ENCODE measurements at places on chromosomes 11 and 22.

DNA sequence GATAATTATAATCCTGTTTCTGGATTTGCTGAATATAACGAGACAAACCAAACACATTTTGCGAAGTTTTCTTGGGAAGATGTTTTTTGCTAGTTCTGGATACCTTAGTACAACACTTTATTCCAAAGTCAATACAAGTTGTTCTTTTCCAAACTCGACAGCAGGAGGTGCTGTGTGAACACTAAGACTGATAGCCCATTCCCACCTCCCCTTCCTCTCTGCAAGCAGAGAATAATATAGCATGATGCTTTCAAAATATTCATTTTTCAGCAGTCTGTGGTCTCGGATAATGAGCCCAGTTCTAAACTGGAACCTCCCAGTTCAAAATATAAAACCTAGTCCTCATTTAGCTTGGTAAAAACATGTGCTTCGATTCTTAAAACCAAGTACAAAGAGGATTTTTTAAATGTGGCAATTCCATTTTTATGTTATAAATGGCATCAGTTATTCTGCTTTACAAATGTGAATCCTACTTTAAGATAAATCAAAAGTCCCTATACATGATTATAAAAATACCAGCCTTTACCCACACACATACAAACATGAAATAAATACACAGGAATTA is 129.1 kb downstream of the DCDC1 start:
- DNase-seq = no peak

- DNase-seq = no peak
These were observed 17.7 kb upstream of the ANKRD42 start for GRCh38 chr11:83175815-83176214.

GRCh38 chr11:91156041-91156440 is 933.2 kb upstream of the CHORDC1 start:
- DNase-seq = no peak

DNA sequence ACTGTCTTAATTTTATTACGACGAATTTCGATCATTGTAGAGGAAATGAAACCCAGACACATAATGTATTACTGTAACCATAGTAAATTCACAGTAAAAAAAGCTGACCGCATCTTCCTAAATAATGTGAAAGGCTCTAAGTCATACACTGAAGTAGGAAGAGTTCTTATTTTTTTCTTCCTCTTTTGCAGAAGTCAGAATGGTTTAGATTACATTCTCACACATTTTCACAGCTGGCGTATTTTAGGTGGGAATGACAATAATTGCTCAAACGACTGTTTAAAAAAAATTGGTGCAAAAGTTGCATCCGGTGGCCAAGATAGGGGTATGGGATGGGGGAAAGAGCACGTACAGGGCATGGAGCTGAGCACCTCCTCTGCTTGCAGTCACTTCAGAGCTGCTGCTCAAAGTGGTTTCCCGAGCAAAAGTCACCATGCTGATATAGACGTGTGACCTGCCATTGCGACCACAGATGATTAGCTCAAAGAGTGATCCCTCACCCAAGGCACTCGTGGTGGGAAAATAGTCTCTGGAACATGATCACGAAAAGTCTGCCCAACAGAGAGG is 35.3 kb downstream of the MMP13 start:
- no peak for DNase-seq

DNA sequence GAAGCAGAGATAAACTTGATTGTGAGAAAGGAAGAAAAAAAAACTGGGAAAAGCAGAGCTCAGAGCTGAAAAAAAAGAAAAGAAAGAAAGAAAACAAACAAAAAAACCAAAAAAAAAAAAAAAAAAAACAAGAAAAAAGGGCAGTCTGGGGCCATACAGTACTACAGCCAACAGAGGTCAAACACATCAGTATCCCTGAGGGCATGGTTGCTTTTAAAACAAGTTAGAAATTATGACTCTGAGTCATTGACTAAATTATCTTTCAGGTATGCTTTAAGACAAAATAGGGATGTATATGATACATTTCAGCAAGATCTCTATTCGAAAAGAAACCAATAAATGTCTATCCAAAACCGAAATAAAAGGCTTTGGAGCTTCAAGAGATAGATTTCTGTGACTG is 37.1 kb upstream of the TLCD5 start:
- no peak for DNase-seq

- no peak for DNase-seq
These were observed 198.5 kb downstream of the BRD1 start for GRCh38 chr22:49629261-49629570.

DNA sequence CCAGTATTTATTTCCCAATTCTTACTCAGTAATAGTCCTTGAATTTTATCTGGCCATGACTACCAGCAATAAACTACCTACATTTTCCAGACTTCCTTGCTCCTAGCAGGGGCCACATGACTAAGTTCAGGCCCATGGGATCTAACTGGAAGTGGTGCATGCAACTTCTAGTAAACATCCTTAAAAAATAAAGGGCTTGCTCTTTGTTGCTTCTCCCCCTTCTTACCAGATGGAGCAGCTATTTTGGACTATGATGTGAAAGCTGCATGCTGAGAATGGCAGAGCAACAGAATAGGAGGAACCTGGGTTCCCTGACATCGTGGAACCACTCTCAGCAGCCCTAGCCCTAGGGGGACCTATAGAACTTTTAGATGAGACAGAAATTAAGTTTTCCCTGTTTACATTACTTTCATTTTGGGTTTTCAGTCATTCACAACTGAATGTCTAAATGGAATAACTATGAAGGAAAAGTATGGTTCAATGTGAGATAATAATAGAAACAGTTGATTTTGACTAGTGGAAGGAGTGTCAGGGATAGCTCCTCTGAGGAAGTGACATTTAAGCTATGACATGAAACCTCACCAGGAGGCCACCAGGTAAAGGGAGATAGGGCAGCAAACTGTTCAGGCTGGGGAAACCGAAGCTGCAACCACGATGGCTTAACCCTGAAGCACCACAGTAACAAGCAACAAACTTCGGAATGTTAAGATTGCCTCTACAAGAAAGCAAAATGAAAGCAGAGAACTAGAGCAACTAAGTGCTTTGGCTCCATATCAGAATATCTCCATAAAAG is 48.9 kb downstream of the PHF21A start:
- DNase-seq = no peak

DNA sequence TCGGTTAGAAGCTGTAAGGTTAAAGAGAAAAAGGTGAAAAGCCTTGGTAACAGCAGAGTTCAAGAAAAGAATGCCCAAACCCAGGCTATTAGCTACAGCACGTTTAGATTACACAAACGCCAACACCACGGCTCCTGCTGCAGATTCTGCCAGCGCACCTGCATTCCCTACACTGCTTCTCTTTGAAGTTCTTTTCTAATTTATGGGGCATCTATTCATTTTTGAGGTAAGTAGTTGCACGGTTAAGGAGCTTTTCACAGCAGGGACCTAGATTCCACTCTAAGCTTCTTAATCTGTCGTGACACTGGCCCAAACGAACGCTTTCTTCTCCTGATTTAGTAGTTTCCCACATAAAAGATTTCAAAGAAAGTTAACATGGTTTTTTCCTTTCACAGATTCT is 38.0 kb upstream of the CHKA start:
- no peak for DNase-seq

GRCh38 chr11:101438126-101438525 is 145.7 kb downstream of the TRPC6 start:
- DNase-seq = no peak

- DNase-seq = no peak
These were observed 60.2 kb upstream of the CRTAM start for GRCh38 chr11:122778148-122778547.

- no peak for DNase-seq
These were observed 25.3 kb downstream of the UEVLD start for GRCh38 chr11:18563090-18563730.

- DNase-seq = no peak
These were observed 26.0 kb downstream of the SLC22A6 start for GRCh38 chr11:62958547-62959421.

DNA sequence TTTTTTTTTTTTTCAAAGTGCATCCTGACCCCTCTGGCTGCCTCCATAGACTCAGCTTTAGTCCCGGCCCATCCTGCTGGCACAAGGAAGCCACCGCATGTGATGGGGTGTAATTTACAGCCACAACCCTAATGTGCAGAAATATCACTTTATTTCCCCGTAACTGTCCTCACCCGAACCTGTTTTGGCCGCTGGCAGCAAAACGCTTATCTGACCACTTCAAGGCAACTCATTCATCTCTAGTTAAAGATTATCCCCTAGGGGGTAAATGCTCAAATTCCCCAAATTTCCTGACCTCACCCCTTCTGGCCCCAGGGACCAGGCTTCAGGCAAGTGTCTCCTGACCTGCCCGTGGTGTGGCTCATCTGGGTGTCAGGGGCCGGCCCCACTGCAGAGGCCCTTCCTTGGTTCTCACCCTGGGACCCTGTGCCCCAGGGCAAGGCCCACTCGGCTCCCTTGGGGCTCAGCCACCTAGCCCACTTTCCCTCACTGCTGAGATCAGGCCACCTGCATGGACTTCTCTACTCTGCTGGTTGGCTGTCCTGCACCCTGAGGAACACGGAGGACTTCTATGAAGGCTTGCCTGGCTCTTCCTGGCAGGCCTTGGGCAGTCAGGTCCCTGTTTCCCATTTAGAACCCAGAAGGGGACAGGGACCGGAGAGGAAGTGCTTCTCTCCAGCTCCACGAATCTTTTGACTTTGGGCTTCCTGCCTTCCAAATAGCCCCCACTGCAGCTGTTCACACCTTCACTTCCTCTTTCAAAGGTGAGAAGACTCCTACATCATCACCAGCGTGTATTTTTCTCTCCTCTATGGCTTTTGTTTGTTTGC is 53.3 kb downstream of the WNT11 start:
- no peak for DNase-seq

DNA sequence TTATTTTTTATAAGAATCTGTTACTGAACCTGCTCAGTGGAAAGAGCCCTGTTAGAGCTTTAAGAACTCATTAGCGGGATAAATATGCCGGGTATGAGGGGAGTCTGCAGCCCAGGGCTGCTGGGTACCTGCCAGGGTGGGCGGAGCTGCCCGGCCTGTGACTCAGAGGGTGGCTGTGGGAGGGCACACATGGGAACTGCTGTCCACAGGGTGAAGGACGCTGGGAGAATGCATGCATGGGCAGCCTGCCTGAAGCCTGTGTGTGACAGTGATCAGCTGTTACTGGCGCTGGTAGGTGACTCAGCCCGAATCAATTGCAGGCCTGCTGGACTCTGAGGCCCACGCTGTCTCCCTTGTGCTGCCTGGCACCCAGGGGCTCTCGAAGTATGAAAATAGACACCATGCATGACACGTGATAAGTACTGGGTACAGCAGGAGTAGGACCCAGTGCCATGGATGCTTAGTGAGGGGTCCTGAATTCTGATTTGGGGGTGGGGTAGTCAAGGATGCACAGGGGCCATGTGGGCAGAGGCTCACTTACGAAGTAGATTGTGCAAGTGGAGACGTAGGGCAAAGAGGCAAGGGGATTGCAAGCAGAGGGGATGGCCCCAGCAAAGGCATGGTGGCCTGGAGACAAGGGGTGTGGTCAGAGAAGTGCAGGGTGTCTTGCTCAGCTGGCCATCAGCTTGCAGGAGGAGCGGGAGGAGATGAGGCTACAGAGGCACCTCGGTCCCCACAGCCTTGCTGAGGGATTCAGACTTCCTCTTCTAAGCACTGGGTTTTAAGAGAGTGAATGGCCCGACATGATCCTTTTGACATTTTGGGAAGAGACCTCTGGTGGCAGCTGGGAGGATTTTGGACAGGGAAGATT is 36.5 kb downstream of the GRIK4 start:
- DNase-seq = no peak

DNA sequence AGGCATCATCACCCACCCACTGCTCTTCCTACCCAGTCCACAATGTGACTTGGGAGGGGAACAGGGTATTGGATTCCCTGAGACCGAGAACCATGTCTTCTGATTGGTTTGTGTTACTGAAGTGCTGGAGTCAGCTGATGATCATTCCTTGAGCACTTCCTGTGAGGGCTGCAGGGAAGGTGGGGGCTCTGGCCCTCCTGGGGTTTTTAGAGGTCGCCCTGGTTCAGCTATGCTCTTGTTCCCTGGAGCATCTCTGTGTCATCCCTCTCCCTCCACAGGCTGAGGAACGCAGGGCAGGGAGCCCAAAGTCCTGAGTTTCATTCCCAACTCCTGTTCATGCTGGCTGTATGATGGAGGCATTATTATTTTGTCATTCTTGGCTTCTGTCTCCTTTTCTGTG is 6.7 kb downstream of the ZC3H7B start:
- no peak for DNase-seq

GRCh38 chr11:13699041-13699440 is 30.6 kb downstream of the FAR1 start:
- no peak for DNase-seq

- no peak for DNase-seq
These were observed 697 bp upstream of the PAFAH1B2 start for GRCh38 chr11:117143390-117143789.

DNA sequence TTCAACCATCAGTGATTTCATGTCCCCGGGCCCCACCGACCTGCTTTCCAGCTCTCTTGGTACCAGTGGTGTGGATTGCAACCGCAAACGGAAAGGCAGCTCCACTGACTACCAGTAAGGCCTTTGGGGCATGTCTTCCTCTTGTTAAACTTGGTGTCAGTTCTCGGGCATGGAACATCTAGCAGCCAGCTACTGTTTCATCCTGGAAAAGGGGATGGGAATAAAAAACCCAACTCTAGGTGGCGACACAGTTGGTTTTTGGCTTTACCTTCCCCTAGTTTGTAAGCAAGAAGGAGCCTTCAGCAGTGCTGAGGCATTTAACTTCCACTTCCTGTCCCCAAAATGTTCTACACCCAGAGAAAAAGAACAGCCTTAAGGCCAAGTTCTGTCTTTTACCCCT is 76.7 kb downstream of the BMAL1 start:
- no peak for DNase-seq

DNA sequence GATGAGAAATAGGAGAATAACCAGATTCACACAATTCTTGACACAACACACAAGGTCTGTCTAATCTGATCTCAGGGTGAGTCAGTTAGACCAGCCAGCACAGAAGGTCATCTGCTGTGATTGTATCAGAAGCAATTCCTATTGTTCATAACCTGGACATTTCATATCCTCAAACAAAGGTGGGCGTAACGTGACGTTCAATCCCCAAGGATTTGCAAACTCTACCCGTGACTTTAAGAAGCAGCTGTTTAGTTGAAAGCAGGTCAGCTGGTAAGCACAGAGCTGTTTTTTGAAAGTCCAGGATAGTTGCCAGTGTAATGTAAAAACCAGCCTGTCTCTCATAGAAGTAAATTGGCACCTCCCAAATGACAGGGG is 385.1 kb downstream of the DCDC1 start:
- no peak for DNase-seq

DNA sequence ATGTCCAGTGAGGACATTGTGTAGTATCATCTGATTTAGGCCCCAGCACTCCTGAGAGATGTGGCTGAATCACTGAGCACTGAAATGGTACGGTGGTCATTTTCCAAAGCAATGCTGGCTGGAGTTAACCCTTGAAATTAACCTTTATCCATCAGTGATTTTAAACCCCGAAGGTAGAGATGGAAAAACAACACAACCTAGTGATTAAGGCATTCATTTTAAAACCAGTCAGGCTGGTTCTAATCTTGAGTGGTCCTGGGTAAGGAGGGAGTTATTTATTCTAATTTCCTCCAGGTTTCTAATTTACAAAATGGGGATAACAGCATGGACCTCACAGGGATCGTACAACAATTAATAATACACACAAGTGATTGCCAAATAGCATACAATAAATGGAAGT is 6.6 kb upstream of the CSNK2A3 start:
- no peak for DNase-seq

GRCh38 chr11:6719576-6719975 is 36.4 kb upstream of the MRPL17 start:
- DNase-seq = no peak

GRCh38 chr11:33655842-33656600 is 44.6 kb downstream of the C11orf91 start:
- DNase-seq = no peak

GRCh38 chr11:15204711-15205110 is 90.0 kb downstream of the INSC start:
- no peak for DNase-seq

GRCh38 chr22:24901448-24901847 is 45.0 kb downstream of the LHFPL7 start:
- DNase-seq = no peak
